ENCODE measurements at places on chromosomes 2 and 18. TPM values are rescaled to one million over a fixed set of nuclear protein-coding genes. Genes with fewer than 3 reads are reported as not detected.
A peak's percentile ranks its signal among the peaks of the same experiment; 100 is the strongest.

The FBXO36 gene
- total RNA-seq = 0.60 TPM

GRCh38 chr2:42903821-42904575, 111.6 kb upstream of the HAAO start:
- no peak for DNase-seq

DNA sequence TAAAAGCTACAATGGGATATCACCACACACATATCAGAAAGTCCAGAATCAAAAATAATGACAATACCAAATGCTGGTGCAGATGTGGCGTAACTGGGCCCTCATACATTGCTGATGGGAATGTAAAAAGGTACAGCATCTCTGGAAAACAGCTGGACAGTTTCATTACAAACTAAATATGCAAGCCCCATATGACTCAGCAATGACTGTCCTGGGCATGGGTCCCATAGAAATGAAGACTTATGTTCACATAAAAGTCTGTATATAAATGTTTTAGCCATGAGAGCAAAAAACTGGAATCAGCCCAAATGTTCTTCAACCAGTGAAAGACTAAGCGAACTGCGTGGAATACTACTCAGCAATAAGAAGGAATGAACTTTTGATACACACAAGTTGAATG, 56.7 kb downstream of the ALPK2 start:
- peak; percentile 20 for DNase-seq

DNA sequence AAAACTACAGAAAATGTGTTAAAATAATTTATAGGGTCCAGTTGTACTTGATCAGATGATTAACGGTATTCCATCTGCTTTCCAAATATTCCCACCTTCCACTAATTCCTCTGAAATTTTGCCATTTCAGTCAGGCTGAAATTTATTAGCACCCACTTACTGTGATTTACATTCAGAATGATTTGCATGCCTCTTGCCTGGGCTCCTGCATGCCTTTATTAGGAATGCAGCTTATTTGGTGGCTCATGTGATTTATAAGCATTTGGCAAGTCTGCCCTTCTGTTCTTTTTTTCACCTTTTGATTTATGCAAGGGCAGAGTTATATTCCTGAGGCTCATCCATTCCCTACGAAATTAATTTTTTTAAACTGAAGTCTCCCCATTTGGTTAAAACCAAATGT, 1594.5 kb upstream of the PIK3C3 start:
- DNase-seq = no peak

Data from transverse colon (tissue), 4 donors.